CD4-positive, alpha-beta T cell treated with Interferon gamma for 1 hour (primary cell): ENCODE measurements at places on chromosomes 1 and 21.

DNA sequence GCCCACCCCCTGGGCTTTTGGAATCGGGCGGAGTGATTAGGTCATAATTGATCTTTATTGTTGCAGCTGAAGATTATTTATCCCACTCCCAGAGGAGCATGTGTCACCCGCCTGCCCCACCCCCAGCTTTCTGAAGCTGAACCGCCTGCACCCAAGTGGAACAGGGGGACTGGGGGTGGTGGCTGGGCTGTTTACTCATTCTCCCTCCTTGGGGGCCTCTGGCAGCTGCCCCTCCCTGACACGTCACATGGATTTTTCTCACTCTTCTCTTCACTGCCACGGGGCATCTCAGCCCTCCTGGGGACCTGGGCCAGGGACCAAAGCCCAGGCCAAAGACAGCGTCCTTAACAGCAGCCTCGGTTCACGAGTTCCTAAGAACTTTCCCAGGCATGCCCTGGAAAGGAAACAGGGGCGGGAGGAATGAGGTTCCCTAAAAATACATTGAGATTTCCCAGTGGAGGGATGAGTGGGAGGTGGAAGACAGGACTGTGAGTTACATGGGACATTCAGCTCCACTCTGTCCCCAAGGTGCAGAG lies 31.6 kb upstream of the SOX13 start:
- DNase-seq, result no peak

DNA sequence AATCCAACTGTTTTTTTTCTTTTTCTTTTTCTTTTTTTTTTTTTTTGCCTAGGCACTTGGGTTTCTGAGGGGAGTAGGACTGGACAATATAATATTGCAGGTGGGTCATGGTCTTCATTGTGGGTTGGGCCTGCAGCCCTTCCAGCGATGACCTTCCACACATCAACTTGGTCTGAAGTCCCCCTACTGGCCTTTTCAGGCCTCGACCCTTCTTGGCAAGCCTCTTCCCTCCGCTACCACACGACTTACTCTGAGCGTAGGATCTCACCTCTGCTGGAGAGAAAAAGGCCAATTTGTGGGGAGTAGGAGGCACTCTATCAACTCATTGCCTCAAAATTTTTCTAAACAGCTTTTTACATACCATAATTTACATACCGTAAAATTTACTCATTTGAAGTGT lies 51.1 kb upstream of the GRIK3 start:
- no peak for DNase-seq

DNA sequence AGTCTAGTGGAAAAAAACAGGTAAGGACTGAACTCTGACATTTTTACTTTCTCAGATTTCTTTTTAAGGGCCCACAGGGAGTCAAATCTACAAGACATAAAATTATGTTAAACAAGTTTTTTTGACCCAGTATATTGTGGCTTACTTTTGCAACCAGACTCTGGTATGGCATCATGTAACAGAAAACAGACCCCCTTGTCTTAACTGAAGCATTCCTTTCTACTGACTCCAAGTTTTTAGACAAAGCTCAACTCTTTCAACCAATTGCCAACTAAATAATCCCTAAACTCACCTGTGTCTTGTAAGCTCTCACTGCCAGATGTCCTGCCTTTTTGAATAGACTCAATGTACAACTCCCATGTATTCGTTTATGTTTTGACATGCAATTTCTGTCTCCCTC lies 64.3 kb downstream of the FASLG start:
- DNase-seq, result no peak

GRCh38 chr1:25712299-25712970 lies 87.6 kb upstream of the SELENON start:
- DNase-seq, result no peak

DNA sequence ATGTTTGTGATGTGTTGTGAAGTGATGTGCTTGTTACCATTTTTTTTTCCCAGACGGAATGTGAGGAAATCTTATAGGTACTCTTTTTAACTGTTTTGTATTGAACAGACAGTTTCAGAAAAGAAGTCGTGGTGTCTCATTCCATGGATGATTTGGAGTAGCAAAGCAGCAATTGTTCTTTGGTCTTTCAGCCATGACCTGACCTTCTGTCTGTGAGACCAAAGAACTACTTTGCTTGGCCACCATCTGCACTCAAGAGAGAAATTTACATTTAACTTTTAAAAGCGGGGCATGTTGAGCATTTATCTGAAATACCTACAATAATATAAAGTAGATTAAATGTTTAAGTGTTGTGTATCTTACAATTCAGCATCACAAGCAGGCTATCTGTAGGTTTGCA lies 90.2 kb downstream of the SDCCAG8 start:
- no peak for DNase-seq

DNA sequence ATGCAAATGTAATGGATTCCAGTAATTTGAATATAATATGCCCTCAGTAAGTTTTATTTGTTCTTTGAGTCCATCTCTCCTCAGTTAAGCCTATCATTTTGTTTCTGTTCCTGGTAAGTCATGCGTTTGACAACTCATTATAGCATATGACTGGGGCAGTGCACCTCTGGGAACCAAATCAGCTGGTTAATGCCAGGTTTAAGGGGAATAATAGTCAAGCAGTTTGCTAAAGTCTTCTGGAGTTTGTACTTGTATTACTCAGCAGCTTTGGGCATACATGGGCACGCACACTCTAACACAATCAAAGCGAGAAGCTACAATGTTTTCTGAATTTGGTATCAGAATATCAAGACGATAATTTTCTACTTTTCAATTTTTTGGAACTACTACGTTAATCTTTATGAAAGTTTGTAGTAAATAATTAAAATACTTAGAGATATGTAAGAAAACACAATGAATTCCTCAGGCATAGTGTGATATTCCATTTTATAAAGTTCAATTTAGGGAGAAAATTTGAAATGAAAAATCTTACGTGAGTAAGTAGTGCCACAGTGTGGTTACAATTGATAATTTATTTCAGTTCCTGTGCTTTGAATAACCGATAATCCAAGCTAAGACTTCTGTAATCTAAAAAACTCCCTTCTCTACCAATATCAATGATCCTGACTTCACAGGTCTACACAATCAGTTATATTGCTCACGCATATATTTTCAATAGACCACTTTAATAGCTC lies 43.8 kb upstream of the KCTD3 start:
- DNase-seq, result no peak

DNA sequence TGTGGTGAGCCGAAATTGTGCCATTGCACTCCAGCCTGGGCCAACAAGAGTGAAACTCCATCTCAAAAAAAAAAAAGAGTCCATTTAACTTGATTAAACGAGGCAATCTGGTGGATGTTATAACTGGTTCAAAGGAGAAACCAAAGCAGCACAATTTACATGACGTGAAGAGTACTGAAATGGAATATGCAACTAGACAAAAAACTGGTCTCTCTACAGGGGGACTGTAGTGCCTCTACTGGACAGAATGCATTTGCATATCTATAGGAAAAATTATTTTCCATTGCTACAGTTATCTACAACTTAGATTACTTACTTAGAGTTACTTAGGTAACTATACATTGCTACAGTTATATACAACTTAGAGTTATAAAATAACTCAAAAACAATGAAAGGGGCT lies 2.7 kb upstream of the CAPN2 start:
- DNase-seq, result no peak

DNA sequence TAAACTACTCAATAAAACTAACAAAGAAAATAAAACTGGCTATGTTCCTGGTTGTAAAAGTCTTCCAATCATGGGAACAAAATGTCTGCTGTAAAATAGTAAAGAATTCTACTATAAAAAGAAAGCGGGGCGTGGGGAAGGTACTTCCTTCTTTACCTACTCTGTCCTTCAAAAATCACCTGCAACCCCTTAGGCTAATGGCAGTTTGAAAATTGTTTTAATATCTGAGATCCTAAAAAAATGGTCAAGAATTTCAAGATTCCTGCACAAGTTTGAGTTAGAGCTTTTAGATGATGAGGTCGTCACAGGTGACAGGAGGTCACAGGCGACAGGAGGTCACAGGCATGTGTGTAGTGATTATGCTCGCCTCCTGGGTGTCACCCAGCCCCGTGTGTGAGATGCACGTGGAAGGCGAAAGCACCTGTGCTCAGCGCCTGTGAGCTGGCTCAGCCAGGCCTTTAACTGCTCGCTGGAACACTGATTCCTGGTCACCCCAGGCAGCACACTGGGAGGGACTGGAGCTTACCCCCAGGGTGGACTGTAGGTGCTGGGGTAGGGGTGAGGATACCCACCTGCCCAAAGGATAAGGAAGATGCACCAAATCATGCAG lies 18.6 kb upstream of the TMPRSS2 start:
- DNase-seq, result no peak

DNA sequence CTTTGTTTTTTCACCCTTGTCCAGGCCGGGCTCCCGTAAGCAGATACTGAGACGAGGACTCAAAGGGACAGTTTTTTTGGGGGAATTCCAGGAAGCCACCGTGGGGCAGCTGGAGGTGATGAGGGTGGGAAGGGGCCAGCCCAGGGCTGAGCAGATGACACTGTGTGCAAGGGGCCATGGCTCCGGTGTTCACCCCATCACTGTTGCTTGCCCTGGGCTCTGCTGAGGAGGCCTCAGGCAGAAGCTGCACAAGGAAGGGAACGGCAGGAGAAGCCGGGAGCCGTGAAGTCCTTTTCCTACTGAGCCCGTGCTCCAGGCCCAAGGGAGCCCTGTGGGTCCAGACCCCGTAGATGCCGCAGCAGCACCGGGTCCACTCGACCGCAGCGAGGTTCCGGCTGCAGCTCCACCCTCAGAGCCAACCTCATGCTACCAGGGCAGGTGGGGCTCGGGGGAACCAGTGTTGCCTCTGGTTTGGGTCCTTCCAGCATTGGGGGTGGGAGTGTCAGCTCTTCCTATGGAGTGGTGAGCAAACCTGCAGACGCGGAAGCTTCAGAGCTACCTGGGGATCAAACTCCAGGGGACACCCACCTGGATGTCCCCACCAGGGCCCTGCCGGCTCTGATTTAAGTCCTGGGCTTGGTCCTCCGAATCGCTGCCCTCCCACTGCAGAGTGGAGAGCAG lies 4.3 kb upstream of the CALML6 start:
- no peak for DNase-seq

- DNase-seq, result no peak
Measured at GRCh38 chr1:201495551-201496295, 11.2 kb downstream of the CSRP1 start.

DNA sequence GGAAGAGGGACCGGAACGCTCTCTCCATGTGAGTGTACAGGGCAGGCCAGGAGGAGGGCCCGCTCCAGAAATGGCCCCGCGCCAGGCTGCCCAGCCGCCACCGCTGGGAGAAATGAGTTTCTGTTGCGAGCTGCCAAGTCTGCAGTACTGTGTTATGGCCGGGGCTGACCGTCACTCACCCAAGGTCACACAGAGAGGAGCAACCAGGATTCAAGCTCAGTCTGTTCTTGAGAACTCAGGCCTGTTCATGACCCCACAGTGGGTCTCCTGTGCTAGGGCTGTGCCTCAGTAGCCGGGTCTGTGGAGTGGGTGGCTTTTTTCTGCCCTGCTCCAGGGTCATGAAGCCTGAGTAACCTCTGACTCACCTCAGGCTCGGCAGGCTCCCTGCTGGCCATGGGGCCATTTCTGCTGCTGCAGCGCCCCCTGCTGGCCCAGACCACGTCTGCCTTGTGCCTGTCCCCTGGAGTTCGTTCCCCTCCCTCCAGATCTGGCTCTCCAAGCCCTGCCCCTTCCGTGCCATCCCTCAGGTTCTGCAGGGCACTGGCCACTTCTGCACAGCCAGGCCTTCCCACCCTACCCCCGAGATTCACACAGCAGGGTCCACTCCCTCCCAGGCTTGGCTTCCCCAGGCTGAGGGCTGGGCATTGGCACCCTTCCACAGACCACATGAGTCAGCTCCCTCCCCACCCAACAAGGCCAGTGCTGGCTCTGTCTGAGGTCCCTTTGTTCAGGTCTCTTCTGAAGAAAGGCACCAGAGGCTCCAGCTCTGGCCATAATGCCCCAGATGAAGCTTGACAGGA lies 51.8 kb downstream of the EDN2 start:
- DNase-seq, result peak; percentile 70
